ENCODE measurements at places on chromosomes 3 and 15.

DNA sequence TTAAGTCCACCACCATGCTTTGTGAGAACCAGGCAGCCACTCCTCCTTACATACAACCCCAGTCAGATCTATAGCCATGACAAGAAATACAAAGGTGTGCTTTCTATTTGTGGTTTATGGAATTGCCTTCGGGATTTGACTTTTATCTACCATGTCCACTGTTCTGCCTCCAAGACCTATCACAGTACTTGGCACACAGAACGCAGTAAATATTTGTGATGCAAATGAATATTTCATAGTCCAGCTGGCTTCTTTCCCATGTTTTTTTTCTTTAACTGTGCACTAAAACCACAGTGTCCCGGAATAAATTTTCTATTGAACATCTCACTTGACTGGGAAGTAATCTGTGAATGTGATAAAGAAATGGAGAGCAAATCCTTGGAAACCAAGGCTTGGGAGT lies 314.7 kb downstream of the RORA start:
- no peak for DNase-seq

GRCh38 chr3:172575375-172575774 lies 52.1 kb upstream of the TNFSF10 start:
- no peak for DNase-seq

GRCh38 chr15:84795186-84795585 lies 22.0 kb upstream of the ALPK3 start:
- no peak for DNase-seq

DNA sequence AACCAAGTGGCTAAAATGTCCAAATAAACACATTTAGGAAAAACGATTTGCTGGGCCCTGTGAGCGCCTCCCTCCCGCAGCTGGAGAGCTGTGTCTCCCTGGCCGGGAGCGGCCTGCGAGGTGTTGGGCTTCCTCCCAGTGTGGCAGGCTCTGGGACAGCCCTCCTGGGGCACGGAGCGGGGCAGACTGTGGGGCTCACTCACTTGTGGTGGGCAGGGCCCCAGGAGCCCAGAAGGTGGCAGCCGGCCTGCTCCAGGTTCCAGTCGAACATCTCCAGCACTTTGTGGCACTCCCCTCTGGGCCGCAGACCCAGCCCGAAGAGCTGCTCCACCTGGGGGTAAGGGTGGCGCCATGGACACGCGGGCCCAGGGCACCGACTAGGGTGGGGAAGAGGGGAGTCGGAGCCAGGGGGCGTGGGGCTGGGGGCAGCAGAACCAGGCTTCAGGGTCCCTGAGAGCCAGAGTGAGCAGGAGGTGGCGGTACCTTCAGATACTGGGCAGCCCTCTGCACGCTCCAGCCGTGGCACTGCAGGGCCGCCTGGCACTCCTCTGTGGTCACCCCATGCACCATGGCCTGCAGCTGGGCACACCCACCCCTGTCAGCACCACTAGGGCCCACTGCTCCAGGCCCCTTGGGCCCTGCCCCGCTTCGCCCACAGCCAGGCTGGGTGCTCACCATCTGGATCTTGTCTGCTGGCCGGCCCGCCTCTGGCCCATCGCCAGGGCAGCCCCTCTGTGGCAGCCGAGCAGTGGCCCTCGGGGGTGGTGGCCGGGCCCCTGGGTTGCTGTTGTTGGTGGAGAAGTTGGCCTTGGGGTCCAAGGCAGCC lies 41.5 kb downstream of the TNK2 start:
- no peak for DNase-seq

DNA sequence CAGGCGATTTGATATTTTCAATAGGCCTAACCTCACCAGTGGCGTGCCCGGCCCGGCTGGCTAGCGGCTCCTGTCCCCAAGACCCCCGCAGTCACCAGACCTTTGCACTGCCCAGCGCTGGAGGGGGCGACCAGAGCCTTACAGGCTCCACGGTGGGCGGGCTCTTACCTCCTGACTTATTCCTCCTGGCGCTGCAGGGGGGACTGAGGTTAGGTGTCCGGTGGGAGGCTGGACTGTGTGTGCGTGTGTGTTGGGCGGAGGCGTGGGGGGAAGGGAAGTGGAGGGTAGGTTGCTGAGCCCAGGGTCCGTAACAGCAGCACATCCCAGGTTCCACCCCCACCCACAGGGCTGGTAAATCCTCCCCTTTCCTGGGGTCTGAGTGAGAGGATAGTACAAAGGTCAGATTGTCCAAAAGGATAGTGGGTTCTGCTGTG lies 27.5 kb upstream of the THRB start:
- DNase-seq = no peak

DNA sequence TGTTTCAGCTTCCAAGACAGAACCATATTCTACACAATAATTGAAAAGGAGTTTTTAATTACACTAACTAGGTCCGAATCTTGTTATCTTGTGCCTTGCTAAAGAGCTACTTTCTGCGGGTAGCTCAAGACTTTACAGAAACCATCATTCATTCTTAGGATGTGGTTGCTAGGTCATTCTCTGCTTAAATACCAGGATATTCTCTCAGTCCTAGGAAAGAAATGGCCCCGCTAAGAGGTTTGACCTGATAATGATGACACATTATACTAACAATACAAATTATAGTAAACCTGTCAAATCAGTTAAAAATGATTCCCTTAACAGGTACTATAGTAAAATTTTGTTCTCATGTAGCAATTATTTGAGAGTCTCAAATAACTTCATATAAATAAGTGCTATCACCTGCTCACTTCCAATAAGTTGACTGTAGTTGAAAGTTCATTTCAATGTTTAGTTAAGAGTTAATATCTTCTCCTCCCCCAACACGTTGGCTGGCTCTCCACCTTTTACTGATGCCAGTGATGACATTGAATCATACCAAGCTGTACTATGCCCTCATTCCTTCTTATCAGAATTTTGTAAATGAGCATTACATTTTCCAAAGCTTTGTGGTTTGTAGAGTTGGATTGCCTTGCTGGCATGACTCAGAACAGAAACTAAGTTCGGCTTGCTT lies 3.6 kb upstream of the C3orf85 start:
- no peak for DNase-seq

DNA sequence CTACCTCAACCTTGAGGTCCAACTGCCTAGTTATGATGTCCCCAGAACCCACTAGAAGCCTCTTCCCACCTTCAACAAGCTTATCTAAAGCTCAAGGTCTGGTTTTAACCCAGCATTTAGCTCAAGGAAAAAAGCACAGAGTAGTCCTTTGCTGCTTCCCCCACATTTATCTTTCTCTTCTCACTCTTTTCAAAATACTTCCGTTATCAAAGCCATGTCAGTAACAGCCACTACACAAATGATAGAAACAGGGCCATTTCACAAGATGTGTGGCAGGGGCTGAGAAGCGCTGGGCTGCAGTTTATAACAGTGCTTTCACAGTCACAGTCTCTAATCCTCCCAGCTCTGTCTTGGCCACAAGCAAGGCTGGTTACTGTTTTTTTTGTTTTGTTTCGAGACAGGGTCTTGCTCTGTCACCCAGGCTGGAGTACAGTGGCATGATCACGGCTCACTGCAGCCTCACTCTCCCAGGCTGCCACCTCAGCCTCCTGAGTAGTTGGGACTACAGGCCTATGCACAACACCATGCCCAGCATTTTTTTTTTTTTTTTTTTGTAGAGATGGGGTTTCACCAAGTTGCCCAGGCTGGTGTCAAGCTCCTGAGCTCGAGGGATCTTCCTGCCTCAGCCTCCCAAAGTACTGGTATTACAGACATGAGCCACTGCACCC lies 218.8 kb downstream of the OSBPL10 start:
- no peak for DNase-seq

DNA sequence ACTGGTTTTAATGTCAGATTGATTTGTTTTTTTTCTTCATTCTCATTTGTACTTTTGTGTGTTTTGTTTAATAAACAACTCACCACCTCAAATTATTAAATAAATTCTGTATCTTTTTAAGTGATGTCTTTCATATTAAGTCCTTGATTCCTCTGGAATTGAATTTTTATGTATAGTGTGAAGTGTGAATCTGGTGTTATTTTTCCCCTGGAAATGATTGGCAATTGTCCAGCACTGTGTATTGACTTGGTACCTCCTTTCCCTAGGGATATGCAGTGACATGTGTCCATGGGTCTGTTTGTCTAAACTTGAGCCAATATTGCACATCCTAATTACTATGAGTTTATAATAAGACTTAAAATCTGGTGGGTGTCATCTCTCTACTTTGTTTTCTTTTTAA lies 2.1 kb downstream of the RNU5B-1 start:
- no peak for DNase-seq
